Heart right ventricle (tissue), 16 donors: ENCODE measurements at places on chromosomes 7 and 10. TPM values are rescaled to one million over a fixed set of nuclear protein-coding genes. Genes with fewer than 3 reads are reported as not detected.

MYO1G gene
- total RNA-seq = 0.57 TPM

SPDYE5 gene
- total RNA-seq = 0.16 TPM

SYT15B gene
- total RNA-seq = 0.25 TPM

ASAH2 gene
- 2.2 TPM for total RNA-seq

OLAH gene
- total RNA-seq = not detected

NPY gene
- total RNA-seq = not detected

MUC3A gene
- 1.0 TPM for total RNA-seq

EGR2 gene
- total RNA-seq = 1.00 TPM

PLXDC2 gene
- 18.6 TPM for total RNA-seq

EMX2 gene
- not detected for total RNA-seq

PRLHR gene
- not detected for total RNA-seq

PRKCQ gene
- 2.0 TPM for total RNA-seq

MACC1 gene
- total RNA-seq = 0.26 TPM

TRPV5 gene
- not detected for total RNA-seq

GSAP gene
- total RNA-seq = 9.2 TPM

IGF2BP3 gene
- 0.60 TPM for total RNA-seq

MDFIC gene
- total RNA-seq = 14.2 TPM

HPS1 gene
- total RNA-seq = 36.2 TPM

CDK13 gene
- 28.8 TPM for total RNA-seq

PTPRN2 gene
- total RNA-seq = 1.3 TPM

OPN4 gene
- not detected for total RNA-seq

DYDC1 gene
- total RNA-seq = not detected

LLCFC1 gene
- total RNA-seq = not detected

ST7 gene
- 40.2 TPM for total RNA-seq

MRC1 gene
- 7.4 TPM for total RNA-seq

FAM241B gene
- 1.4 TPM for total RNA-seq

LAMTOR4 gene
- 92.7 TPM for total RNA-seq

BICC1 gene
- 6.1 TPM for total RNA-seq

NAT16 gene
- total RNA-seq = not detected

DIP2C gene
- total RNA-seq = 37.4 TPM

TAS2R41 gene
- total RNA-seq = not detected
